ENCODE measurements at places on chromosomes 12 and 14.

- DNase-seq, result no peak
Observed at GRCh38 chr14:71481021-71481654, 451.1 kb upstream of the RGS6 start.

DNA sequence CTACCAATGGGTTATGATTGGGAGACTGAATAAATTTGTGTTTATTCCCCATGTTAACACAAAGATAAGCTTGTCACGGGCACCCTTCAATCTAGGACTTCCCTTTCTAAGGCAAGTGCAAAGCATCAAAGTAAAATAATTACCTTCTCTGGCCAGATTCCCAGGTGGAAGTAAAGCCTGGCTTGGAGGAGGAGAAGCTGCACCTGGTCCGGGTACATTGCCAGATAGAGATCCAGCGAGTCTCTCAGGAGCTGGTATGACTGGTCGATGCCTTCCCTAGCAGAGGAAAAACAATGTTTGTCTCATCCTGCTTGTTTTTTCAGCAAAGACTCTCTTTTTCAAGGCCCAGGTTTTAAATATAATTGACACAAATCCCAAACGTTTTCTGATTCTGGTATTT, 24.9 kb downstream of the FBXO21 start:
- DNase-seq, result no peak

DNA sequence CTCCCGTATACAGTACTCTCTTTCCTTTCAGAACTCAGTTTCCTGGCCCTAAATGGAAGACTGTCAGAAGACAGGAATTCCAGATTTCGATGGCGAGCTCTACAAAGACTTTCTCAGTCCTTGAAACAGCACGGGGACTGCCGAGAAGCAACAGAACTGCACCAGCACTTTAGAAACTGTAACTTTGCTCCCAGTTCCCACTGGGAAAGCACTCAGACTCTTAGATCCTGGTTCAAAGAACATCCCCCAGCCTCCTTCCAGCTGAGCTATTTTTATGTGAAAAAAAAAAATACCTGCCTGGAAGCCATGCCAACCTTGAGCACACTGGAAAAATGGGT, 1.8 kb downstream of the PXN start:
- DNase-seq, result no peak

GRCh38 chr12:114701104-114701414, 17.1 kb upstream of the TBX3 start:
- no peak for DNase-seq

DNA sequence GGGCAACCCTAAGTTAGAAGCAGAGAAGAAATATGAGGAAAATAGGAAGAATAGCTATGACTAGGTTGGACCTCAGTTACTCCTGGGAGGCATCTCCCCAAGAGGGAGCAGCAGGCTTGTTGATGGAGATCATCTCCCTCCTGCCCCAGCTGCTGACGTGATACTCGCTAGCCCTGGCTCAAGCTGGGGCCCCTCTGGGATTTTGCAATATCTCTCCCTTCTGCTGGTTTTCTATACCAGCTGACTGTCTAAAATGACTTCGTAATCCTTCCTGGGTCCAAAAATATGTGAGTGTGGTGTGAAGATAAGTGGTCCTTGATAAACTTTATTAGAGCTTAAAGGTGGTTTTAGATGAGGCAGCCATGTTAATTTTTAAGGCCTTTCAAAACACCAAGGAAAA, 4.5 kb upstream of the HECTD4 start:
- DNase-seq, result no peak

- DNase-seq, result no peak
Observed at GRCh38 chr12:51122844-51123243, 39.4 kb upstream of the CSRNP2 start.

Data from left ventricle myocardium inferior (tissue), 1 donor.